Cerebellar nuclear complex (tissue), 1 donor: ENCODE measurements at places on chromosomes 12 and 14.

GRCh38 chr12:56629459-56630179 lies 507 bp downstream of the BAZ2A start:
- DNase-seq: no peak

GRCh38 chr12:78931466-78931990 lies 67.0 kb downstream of the SYT1 start:
- DNase-seq: no peak

- DNase-seq: no peak
Measured at GRCh38 chr14:50647282-50647681, 20.8 kb downstream of the SAV1 start.

GRCh38 chr12:94175763-94176668 lies 27.6 kb downstream of the PLXNC1 start:
- DNase-seq: no peak

- no peak for DNase-seq
Measured at GRCh38 chr12:102172436-102172835, 25.2 kb downstream of the PMCH start.
